ENCODE measurements at places on chromosomes 5 and 9. TPM values are rescaled to one million over a fixed set of nuclear protein-coding genes. Genes with fewer than 3 reads are reported as not detected.

Gene STPG3
- not detected for total RNA-seq

Gene NUTM2F
- not detected for total RNA-seq

Gene F2RL1
- total RNA-seq: 15.1 TPM

Gene HCN1
- total RNA-seq: not detected

Gene BHMT
- total RNA-seq: not detected

Gene PDE6A
- total RNA-seq: not detected

Gene TRPM3
- total RNA-seq: under 0.01 TPM

Measured in smooth muscle cell of the umbilical artery (primary cell).